Vagina (tissue), 2 donors: ENCODE measurements at places on chromosomes 11 and 22.

GRCh38 chr11:130314750-130315285 lies at the start of gene ZBTB44:
ZBTB44 (minus strand) TSS chr11:130314917; CDS start chr11:130261873, 53,044 bp downstream.
- DNase-seq, result peak; percentile 97

DNA sequence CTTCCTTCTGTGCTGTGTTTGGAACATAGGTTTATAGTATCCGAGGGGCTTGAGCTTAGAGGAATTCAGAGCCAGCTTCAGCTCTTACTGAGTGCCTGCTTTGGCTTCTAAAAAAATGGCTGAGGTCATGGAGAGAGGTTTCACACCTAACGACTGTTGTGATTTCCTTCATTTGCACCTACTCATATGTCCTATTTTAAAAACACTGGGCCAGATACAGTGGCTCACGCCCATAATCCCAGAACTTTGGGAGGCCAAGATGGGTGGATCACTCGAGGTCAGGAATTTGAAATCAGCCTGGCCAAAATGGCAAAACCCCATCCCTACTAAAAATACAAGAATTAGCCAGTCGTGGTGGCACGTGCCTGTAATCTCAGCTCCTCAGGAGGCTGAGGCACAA lies 38.3 kb upstream of the SYT13 start:
- peak; percentile 40 for DNase-seq

DNA sequence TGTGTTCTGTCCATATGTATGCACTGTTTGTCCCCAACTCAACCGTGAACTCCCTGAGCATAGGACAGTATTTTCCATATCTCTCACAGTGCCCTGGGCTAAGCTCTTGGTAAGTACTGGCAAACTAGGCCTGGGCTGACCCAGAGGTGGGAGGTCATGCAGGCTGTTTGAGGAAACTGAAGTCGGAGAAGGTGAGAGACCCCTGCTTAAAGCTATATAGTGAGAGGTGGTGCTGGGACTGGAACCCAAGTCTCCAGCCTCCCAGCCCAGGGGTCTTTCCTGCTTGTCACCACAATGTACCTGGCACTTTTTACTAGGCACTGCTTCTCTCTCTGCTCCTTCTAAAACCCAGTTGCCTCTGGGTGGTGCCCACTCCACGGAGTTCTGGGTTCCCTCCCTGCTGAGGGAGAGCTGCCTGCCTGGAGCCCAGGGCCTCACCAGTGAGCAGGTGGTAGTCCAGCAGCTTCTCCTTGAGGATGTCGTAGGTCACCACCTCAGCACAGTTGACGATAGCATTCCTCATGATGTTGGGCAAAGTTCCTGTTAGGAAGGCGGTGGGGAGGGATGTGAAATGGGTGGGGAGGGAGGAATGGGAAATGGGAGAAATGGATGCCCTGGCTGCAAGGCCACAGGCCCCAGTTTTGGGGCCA lies 4.7 kb downstream of the UCP3 start:
- DNase-seq, result peak; percentile 55

GRCh38 chr11:94129512-94130297 lies 1.1 kb downstream of the PANX1 start:
- DNase-seq, result no peak

DNA sequence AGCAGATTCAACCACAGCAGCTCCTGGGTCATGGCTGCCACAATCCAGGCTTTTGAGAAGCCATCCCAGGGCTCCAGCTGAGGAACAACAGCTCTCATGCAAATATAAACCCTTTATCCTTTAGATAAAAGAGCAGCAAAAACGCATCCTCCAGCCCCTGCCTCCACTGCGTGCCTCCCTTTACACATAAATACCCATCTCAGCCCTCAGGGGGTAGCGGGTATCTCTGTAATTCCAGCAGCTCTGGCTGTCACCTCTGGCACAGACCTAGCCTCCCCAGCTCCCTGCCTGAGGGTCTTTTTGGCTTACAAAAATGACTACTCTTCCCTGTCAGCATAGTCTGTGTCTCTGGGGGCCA lies 21.6 kb downstream of the LMO1 start:
- DNase-seq, result no peak

DNA sequence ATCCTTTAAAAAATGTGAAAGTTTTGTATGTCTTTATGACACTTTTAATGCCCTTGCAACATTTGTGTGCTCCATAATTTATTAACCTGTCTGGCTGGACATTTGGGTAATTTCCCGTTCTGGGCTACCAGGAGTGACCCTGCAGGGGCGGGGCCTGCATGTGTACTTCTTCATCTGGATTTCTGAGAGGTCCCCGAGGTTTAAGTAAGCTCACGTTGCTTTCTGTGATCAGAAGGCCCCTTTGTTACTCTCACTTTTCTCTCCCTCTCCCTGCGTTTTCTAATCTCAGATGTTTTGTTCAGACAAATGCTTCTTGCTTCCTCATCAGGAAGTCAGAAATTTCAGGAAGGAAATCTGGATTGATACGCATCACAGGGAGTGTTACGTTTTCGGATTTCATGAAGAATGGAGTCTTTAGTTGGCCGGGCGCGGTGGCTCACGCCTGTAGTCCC lies 78.9 kb upstream of the CRYBB3 start:
- DNase-seq, result no peak

DNA sequence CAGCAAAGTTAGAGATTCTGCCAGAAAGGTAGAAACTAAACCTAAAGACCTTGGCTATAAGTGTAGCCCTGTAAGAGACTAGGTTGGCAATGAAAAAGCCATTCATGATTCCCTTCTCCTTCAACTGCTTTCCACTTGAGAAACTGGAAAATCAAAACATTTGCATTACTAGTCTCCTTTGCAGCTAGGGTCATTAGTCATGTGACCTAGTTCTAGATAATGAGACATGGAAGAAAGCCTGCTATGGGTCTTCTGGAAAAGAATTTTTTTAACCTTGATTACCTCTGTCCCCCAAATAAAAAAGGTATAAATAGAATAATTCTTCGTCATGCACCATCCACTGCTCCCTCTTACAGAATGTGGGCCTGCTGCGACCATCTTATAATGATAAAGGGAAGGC lies 80.1 kb downstream of the SOX6 start:
- DNase-seq, result no peak

- DNase-seq, result no peak
These were observed 26.2 kb downstream of the IGHMBP2 start for GRCh38 chr11:68929706-68930570.

GRCh38 chr11:126924376-126925040 lies 76.1 kb downstream of the KIRREL3 start:
- DNase-seq, result no peak

- DNase-seq, result no peak
These were observed 15.0 kb downstream of the POU2F3 start for GRCh38 chr11:120254788-120255518.

DNA sequence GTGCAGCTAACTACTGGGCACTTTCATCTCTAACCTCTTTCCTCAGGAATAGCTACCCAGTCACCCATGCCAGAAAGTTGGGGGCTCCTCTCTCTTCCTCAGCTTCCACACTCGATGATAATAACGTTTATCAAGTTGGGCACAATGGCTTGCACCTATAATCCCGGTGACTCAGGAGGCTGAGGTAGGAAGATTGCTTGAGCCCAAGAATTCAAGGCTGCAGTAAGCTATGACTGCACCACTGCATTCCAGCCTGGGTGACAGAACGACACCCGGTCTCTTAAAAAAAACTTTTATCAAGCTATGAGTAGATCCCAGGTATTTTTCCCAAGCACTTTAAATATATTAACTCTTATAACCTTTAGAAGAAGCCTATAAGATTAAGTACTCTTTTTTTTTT lies 2.0 kb downstream of the SF3A1 start:
- DNase-seq, result no peak

GRCh38 chr22:17319546-17319945 lies 49.7 kb upstream of the CECR2 start:
- no peak for DNase-seq

- DNase-seq, result no peak
These were observed 8.1 kb upstream of the RNH1 start for GRCh38 chr11:515131-515530.

GRCh38 chr11:66419825-66420224 lies 1.0 kb upstream of the NPAS4 start:
- DNase-seq, result no peak

DNA sequence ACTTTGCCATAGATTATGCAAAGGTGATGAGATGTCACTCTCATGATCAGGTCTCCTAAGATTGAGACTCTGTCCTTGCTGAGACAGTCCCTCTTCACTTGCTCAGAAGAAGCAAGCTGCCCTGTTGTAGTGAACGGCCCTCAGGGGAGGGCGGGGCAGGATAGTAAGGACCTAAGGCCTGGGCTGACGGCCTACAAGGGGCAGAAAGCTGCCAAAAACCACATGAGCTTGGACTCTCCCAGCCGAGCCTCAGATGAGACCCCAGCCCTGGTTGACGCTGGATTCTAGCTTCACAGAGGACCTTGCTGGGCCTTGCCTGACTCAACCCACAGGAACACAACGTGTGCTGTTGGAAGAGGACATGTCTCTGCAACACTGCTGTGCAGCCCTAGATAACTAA lies 1182.5 kb downstream of the TBC1D22A start:
- DNase-seq, result no peak

GRCh38 chr11:67493548-67494370 lies 10.9 kb downstream of the AIP start:
- DNase-seq, result no peak

GRCh38 chr11:6397636-6398035 lies 7.4 kb downstream of the SMPD1 start:
- no peak for DNase-seq

DNA sequence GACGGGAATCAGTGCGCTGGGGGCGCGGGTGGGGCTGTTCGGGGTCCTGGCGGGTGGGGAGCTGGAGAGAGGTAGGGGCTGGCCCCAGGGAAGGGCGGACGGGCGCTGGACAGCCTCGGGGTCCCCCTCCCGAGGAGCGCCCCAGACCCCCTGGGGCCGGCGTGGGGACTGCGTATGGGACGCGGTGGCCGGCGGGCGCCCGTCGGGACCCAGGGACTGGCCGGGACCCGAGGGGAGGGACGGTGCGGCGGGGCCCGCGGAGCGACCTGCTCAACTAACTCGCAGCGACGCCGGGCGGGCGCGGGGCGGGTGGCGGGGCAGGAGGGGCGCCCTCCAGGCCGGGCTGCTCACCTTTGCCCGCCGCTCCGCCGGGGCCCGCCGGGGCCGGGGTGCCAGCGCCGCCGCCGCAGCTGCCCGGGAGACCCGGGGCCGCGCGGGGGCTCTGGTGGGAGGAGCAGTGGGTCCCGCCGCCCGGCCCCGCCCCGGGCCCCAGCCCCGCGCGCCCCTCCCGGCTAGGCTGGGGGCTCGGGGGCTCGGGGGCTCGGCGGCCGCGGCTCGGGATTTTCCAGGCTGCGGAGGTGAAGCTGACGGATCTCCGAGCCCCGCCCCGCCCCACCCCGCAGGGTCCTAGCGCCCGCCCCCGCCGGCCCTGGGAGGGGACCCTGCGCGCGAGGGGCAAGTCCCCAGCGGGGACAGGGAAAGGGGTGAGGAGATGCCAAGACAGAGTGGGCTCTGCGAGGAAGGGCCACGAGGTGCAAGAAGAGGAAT lies 12.3 kb downstream of the STARD10 start:
- no peak for DNase-seq

- DNase-seq, result no peak
These were observed 64.3 kb upstream of the IGLL5 start for GRCh38 chr22:22823131-22823810.

GRCh38 chr11:133227632-133228111 lies 304.6 kb downstream of the OPCML start:
- no peak for DNase-seq

- DNase-seq, result no peak
These were observed 81.9 kb upstream of the PICALM start for GRCh38 chr11:86150847-86151173.

- no peak for DNase-seq
These were observed 7.4 kb downstream of the CNTF start for GRCh38 chr11:58629857-58630256.

GRCh38 chr11:131770801-131771200 lies 400.4 kb downstream of the NTM start:
- no peak for DNase-seq

DNA sequence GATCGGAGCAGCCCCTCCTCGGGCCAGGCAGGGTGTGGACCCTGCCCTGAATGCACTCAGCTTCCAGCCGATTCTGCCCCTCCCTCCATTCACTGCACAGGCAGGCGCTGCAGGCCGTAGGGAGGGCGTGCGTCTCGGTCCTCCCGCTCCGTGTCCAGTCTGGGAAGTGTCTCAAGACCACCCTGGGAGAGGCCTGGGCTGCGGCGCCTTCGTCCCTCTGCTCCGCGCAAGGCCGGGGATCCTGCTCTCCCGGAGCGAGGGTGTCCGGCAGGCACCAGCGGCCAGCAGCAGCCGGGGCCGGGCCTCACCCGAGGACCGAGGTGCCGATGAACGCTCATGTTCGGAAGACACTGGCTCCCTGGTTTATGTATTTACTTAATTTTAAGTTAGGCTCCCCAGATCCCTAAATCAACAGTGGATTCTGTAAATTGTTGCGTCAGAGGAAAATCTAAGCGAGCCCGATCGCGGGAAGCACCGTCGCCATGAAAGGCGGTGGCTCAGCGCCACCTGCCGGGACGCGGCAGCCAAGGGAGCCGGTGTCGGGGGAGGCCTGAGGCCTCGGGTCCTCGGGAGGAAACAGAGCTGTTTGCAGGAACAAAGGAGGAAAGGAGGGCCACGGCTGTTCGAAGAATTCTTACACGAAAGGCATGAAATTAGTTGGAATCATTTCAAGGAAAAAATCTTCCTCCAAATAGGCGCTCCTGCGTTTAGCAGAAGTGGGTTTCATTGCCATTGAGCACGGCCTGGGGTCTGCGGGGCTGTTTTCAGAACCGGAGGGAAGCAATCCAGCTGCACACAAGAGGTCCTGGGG lies 195.3 kb downstream of the BRD1 start:
- no peak for DNase-seq

DNA sequence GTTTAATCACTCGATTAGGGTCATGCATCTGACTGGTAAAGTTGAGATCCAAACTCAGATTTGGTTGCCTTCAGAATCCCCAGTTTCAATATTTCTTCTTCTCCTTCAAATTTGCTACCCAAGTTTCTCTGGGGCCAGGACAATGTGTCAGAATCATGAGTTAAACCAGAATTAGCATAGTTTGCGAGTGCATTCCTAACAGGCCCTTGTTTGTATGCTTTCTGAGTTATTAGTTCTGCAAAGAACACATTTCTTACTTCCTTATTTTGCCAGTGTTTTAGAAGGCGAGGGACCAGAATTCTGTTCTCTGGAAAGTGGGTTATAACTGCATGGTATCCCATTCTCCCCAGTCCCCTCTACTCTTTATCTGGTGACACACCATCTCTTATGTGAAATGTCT lies 112.0 kb downstream of the ARL14EP start:
- no peak for DNase-seq

- DNase-seq, result no peak
These were observed 111.7 kb upstream of the RASSF10 start for GRCh38 chr11:12897390-12897789.

- DNase-seq, result no peak
These were observed 100.1 kb downstream of the SLC1A2 start for GRCh38 chr11:35318977-35319925.
